ENCODE measurements at places on chromosomes 4 and X.

DNA sequence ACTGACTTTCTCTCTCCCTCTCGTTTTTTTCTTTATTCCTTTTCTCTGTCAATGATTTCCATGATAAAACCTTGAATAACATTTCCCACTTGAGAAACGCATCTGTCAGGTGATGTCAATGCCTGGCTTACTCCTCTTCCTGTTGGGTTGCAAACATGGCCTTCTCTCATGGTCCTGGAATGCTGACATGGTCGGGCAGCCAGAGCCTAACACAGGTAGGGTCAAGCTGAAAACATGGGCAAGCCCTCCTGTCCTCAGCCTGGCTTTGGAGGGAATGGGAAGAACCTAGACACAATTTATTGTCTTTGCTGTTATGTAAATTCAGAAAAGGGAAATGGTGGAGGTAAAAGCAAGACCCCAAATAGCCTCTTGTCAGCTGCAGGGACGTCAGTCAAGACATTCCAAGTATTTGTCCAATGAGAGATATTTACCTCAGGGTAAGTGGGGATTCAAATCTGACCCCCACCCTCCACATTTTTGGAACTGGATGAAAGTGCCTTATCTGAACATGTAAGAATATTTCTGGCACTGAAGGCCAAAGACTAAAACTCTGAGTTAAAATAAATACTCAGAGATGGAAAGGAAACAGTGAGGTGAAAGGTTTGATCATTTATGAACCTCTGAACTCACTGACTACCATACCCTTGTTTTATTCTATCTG, 473.8 kb downstream of the SPRY1 start:
- DNase-seq = no peak

- DNase-seq = no peak
Observed at GRCh38 chrX:135893294-135893817, at the start of the genes CT45A10 and SAGE1. CT45A10 (minus strand) TSS chrX:135893444; CDS start chrX:135885344, 8,100 bp downstream. SAGE1 (plus strand) TSS chrX:135893716; CDS start chrX:135896243, 2,527 bp downstream.

- peak; percentile 25 for DNase-seq
Observed at GRCh38 chr4:108168671-108169523, at the start of gene LEF1. LEF1 (minus strand) TSS chr4:108168932; CDS start chr4:108167767, 1,165 bp downstream.

DNA sequence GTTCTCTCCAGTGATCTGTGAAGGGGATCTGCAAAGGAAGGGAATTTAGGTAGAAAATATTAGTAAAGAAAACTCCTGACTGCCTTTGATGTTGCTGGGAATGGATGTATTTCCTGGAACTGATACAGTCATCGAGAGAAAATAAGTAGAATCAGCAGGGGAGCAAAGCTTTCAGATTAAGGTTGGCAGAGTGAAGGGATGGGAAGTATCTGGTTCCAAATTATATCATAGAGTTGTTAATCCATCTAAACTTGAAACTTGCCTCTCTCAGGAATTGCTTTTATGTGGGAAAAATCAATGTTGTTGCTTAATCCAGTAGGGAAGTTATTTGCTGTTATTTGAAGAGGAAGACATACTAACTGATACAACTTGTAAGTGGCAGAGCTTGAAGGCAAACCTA, 19.3 kb downstream of the EPHA5 start:
- DNase-seq = no peak

- no peak for DNase-seq
Observed at GRCh38 chr4:116020141-116020722, 906.8 kb upstream of the NDST4 start.

DNA sequence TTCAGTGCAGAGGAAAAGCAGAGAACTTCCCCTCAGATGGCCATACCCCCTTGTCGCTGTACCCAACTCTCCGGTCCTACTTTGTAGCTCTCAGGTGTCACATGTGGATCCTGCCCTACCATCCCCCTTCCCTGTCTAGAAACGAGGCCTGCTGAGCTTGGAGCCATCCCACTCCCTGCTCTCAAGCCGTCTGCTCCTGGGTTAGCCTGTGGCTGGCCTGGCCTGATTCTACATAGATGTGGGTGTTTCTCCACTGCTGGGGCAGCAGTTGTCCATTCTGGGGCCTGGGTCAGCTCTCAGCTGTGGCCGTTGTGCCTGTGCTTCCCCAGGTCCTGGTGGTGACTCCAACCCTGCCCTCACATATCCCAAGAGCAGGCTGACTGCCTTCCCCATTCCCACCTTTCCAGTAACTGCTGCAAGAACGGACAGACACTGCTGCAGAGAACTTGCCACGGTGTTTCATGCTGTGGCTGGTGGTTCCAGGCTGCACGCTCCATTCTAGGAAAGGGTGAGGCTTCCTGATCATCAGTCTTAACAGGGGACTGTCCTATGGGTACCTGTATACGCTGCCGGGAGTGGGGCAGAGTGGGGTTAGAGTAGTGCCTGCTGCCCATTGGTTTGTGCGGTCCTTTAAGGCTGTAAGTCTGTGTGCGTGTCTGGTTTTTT, 3.6 kb downstream of the IL9R start:
- DNase-seq = no peak

DNA sequence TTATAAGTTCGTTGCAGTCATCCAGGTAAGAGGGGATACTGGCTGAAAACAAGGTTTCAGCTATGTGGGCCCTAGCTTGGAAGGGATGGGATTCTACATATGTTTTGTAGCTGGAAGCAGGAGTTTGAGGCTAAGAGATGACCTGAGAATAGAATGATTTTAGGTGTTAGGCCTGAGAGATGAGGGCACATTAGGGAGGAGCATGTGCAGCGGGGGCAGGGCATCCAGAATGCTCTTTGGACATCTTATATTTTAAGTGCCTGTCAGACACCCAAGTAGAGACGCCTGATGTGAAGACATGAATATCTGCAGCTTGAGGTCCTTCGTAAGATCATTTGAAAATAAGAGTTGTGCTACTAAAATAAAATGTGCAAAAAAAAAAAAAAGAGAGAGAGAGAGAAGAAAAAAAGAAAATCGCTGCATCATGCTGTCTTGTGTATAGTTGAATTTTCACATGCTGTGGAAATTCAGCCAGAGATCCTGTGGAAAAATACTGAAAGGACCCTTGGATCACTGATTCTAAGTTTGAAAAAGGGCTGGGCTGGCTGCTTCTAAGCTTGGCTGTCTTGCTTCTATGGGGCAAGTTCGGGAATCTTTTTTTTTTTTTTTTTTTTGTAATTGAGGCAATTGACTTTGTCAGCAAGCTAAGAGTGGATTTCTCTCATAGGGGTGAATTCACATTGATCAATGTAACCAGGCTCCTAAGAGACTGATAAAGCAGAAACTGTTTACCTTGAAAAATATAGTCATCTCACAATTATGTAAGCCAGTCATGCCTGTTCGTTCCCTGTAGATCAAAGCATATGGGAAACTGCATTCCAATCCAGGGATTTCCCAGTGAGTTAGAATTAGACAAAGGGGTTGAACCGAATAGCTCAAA, 341.0 kb upstream of the GATB start:
- DNase-seq = no peak

DNA sequence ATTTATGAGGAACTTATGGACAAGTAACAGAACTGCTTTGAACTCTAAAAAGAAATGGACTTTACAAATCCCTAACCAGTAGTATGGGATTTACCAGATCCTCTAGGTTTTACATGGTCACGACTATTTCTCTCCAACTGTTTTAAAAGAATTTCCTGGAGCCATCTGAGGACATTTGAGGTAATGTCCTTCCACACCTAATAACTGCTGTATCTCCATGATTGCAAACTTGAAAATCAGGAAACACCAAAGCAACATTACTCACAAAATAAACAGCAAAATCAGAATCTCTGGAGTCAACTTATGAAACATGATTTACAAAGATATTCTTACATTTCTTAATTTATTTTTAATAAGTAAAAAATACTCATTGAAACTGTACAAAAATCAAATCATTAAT, 58.0 kb downstream of the STAP1 start:
- DNase-seq = no peak
